ENCODE measurements at places on chromosomes 11 and 22.

DNA sequence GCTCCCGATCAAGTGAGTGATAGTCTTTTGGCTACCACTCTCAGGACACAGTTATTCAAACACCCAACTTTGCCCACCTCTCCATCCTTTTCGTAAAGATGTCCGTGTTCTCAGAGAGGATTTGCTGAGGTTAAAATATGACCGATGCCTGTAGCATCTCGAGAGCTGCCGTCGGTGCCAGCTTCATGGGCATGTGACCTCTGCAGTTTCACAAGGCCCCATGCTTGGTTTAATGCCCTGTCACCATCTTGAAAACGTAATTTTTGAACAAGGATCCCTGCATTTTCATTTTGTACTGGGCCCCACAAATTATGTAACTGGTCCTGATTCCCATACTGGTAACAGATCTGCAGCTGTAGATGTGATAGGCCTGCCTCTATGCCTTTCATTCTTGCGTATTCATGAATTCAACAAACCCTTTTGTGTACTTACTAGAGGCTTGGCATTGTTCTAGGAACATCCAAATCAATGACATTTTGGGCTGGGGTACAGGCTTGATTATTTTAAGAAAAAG lies 85.1 kb downstream of the BMAL1 start:
- H3K36me3 ChIP-seq, result peaks cover 3% of the 10 kb centered on the region
- no peak overlapping the region for H3K4me3 ChIP-seq
- peaks cover 2% of the 10 kb centered on the region for H3K4me1 ChIP-seq
- DNase-seq, result no peak
- no peaks in the 10 kb centered on the region for H3K27me3 ChIP-seq

GRCh38 chr11:1842149-1843097 lies 3.6 kb downstream of the TNNI2 start:
- H3K4me1 ChIP-seq, result no peaks in the 10 kb centered on the region
- H3K27ac ChIP-seq, result no peak overlapping the region
- no peak for DNase-seq
- H3K4me3 ChIP-seq, result peak overlapping the region; percentile 3
- H3K36me3 ChIP-seq, result no peaks in the 10 kb centered on the region

DNA sequence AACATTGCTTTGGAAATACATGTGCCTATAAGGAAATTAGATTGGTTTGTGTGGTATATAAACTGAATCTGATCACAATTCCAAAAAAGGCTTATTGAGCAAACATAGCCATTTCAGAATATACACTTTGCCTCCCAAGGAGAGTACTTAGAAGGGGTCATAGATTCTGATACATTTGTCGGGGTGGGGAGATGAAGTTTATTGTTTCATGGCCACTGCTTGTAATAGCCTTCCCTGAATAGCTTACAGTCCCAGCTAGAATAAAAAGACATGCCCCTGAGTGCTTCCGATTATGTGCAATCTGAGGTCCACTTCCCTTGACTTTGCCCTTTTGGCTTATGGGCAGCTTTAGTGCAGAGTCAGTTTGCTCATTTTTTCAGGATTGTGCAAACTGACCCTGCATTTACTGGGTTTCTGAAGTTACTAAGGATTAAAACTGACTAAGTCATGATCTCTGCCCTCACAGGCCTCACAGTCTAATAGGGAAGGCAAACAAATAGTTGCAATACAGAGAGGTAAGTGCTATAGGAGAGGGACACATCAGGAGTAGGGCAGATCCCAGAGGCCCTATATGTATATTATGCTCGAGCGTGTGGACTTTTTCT lies 184.2 kb downstream of the BLID start:
- H3K4me1 ChIP-seq, result no peaks in the 10 kb centered on the region
- H3K4me3 ChIP-seq, result no peak overlapping the region
- no peak for DNase-seq

DNA sequence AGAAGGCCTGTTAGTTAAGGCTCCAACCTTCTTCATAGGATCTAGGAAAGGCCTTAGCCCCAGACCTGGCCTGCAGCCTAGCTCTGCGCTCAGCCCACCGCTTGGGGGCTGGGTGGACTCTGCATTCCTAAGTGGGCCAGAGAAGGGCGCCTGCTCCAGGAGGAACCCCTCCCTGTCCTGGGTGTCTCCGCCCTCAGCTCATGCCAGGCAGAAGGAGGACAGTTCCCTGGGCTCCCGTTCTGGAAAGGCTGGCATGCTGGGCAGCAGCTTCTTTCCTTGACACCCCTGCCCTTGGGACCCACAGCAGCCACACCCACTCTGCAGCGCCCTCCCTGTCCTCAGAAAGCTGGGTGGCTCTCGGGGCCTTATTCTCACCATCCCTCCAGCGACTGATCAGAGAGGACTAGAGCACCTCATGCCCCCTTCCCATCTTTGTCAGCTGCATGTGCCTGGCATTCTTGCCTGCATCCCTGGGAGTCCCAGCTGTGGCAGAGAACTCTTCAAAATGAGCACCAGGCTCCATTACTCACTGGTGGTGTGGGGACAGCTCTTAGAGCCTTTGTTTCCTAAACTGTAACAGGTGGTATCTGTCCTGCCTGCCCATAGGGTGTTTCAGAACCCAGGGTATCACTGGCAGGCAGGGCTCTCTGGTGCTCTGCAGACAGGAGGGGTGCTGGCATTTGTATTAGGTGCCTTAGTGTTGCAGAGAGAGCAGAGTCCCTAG lies 20.3 kb upstream of the MYRF start:
- H3K4me3 ChIP-seq, result no peak overlapping the region
- no peak overlapping the region for H3K27ac ChIP-seq
- peaks cover 8% of the 10 kb centered on the region for H3K36me3 ChIP-seq

DNA sequence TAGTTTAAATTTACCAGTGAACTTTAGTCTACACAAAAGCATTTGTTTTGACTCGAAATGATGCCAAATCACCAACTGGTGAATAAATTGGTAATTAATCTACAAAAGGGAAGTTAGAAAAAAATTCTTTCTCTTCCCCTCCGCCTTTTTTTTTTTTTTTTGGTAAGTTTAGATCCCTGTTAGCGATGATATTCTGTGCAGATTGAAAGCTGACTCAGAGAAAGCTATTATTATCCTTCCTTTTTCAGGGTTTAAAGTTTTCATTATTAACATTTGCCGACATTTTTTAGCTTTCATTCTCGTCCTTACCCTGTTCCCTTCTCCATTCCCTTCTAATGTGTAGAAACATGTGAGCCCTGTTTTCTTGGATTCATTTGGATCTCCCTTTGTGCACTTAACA lies 16.8 kb upstream of the NUP160 start:
- no peak for DNase-seq
- H3K4me3 ChIP-seq, result no peak overlapping the region
- H3K36me3 ChIP-seq, result no peaks in the 10 kb centered on the region
- peaks cover 5% of the 10 kb centered on the region for H3K4me1 ChIP-seq

- H3K4me3 ChIP-seq, result no peak overlapping the region
- no peak overlapping the region for H3K27ac ChIP-seq
- no peaks in the 10 kb centered on the region for H3K27me3 ChIP-seq
Measured at GRCh38 chr11:110097459-110098012, 4.3 kb downstream of the ZC3H12C start.

- no peak overlapping the region for H3K4me3 ChIP-seq
- no peaks in the 10 kb centered on the region for H3K27me3 ChIP-seq
- H3K4me1 ChIP-seq, result no peaks in the 10 kb centered on the region
- H3K36me3 ChIP-seq, result no peaks in the 10 kb centered on the region
Measured at GRCh38 chr11:60711276-60711675, 11.9 kb downstream of the MS4A8 start.

DNA sequence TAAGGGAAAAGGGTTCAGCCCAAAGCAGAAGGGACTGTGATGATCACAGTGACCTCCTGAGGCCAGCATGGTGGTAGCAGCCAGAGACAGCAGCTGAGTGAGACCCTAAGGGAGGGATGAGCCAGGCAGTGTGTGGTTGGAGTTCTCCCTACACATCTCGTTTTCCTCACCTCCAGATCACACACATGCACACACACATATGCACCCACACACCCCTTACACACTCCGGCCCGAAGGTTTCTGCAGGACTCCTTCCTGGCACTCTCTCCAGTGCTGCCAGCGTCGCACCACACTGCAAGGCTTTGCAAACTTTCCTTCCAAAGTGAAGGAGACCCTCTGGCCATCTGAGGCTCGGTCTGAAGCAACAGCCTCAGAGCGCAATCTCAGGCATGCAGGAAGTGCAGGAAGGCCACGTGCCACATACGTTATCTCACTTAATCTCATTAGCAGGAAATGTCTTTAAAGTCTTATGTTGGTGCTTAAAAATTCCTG lies 26.9 kb upstream of the TP53I11 start:
- no peaks in the 10 kb centered on the region for H3K27me3 ChIP-seq
- H3K4me1 ChIP-seq, result peaks cover 11% of the 10 kb centered on the region
- peak; percentile 61 for DNase-seq
- H3K36me3 ChIP-seq, result no peaks in the 10 kb centered on the region
- peak overlapping the region; percentile 31 for H3K4me3 ChIP-seq

GRCh38 chr11:124474079-124474478 lies 28.6 kb upstream of the OR8B8 start:
- no peak overlapping the region for H3K27ac ChIP-seq
- H3K4me1 ChIP-seq, result no peaks in the 10 kb centered on the region
- H3K36me3 ChIP-seq, result no peaks in the 10 kb centered on the region
- no peaks in the 10 kb centered on the region for H3K27me3 ChIP-seq

DNA sequence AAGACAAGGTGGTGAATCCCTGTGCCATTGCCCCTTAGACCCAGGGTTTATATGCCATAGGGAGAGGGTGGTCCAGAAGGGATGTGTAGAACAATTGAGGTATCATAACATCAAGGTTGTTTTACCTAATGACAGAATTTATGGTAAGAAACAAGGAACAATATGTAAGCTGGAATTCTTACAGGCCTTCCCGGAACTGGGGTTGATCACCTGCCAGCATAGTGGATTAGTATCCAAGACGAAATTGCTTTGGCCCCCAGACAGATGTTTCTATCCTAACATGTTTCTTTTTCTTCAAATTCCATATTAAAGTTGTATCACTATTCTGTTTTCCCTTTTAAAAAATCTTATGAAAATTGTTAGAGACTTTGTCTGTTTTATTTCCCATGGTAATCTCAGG lies 343.8 kb upstream of the ANO3 start:
- no peaks in the 10 kb centered on the region for H3K36me3 ChIP-seq
- H3K27me3 ChIP-seq, result no peaks in the 10 kb centered on the region
- no peak overlapping the region for H3K4me3 ChIP-seq

- H3K27ac ChIP-seq, result peak overlapping the region; percentile 94
- H3K36me3 ChIP-seq, result no peaks in the 10 kb centered on the region
- peaks cover 38% of the 10 kb centered on the region for H3K4me1 ChIP-seq
- H3K27me3 ChIP-seq, result no peaks in the 10 kb centered on the region
- H3K4me3 ChIP-seq, result no peak overlapping the region
Measured at GRCh38 chr11:9759519-9760192, 95.8 kb downstream of the SWAP70 start.

GRCh38 chr22:29917052-29917902 lies 34.3 kb downstream of the MTMR3 start:
- H3K36me3 ChIP-seq, result no peaks in the 10 kb centered on the region
- H3K27ac ChIP-seq, result no peak overlapping the region
- H3K4me3 ChIP-seq, result no peak overlapping the region
- DNase-seq, result no peak
- no peaks in the 10 kb centered on the region for H3K27me3 ChIP-seq

GRCh38 chr11:79022265-79022664 lies 418.6 kb downstream of the TENM4 start:
- peaks cover 11% of the 10 kb centered on the region for H3K4me1 ChIP-seq
- H3K36me3 ChIP-seq, result no peaks in the 10 kb centered on the region
- no peak for DNase-seq
- no peaks in the 10 kb centered on the region for H3K27me3 ChIP-seq

DNA sequence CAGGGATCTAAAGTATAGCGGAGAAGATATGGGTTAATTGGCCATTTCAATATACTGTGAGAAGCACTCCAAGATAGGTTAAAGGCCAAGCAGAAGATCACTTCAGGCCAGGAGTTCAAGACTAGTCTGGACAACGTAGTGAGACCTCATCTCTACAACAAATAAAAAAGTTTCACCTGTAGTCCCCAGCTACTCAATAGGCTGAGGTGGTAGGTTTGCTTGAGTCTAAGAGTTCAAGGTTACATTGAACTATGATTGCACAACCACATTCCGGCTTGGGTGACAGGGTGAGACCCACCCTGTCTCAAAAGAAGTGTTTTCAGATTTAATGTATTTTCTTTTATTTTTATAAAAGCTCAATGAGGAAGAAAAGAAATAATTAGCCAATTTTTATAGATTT lies 25.4 kb downstream of the PATL1 start:
- no peak for DNase-seq
- H3K27me3 ChIP-seq, result no peaks in the 10 kb centered on the region
- no peaks in the 10 kb centered on the region for H3K4me1 ChIP-seq
- peaks cover 49% of the 10 kb centered on the region for H3K36me3 ChIP-seq
- H3K27ac ChIP-seq, result no peak overlapping the region
- no peak overlapping the region for H3K4me3 ChIP-seq

GRCh38 chr11:18523084-18523483 lies 3.7 kb downstream of the TSG101 start:
- DNase-seq, result peak; percentile 1
- H3K4me3 ChIP-seq, result no peak overlapping the region
- peaks cover 3% of the 10 kb centered on the region for H3K4me1 ChIP-seq
- no peaks in the 10 kb centered on the region for H3K27me3 ChIP-seq
- peaks cover 2% of the 10 kb centered on the region for H3K36me3 ChIP-seq

GRCh38 chr11:46417711-46418110 lies 26.1 kb upstream of the CHRM4 start:
- no peak overlapping the region for H3K27ac ChIP-seq
- DNase-seq, result no peak
- no peak overlapping the region for H3K4me3 ChIP-seq
- H3K36me3 ChIP-seq, result peaks cover 34% of the 10 kb centered on the region
- no peaks in the 10 kb centered on the region for H3K27me3 ChIP-seq
- H3K4me1 ChIP-seq, result no peaks in the 10 kb centered on the region

DNA sequence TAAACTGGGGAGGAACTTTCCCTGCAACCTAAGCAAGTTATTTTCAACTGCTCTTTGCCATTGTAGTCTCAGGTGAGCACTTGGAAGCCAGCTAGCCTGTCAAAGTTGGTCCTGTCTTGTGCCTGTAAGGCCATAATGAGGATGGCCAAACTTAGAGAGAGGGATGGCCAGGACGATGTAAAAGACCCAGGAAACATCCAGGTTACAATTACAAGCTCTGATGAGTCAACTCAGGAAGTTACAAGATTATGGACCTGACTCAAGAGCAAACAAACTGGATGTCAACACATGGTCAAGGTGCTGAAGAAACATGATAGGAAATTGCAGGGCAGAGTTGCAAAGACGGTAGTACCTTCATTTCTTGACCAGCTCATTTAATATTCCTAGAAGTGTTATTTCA lies 1.6 kb downstream of the GTPBP1 start:
- H3K27me3 ChIP-seq, result no peaks in the 10 kb centered on the region
- peak; percentile 55 for DNase-seq
- peaks cover 11% of the 10 kb centered on the region for H3K4me1 ChIP-seq
- no peak overlapping the region for H3K4me3 ChIP-seq

DNA sequence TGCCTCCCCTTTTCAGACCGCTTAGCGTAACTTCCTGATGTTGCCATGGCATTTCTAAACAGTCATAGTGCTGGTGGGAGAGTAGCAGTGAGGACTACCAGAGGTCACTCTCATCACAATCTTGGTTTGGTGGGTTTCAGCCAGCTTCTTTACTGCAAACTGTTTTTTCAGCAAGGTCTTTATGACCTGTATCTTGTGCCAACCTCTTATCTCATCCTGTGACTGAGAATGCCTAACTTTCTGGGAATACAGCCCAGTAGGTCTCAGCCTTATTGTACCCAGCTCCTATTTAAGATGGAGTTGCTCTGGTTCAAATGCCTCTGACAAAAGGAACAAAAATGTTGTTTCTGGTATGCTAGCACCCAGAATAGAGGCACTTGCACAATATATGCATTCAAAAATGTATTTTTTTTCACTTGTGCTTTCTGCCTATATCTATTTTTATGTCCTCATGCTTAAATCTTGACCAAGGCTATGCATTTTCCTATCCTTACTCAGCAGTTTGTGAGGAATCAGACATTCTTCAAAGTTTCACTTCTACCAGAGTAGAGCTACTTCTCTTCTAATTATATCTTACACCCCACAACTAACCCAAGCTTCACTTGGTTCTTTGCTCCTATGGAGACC lies 16.1 kb upstream of the OR51M1 start:
- no peaks in the 10 kb centered on the region for H3K27me3 ChIP-seq
- no peaks in the 10 kb centered on the region for H3K36me3 ChIP-seq
- no peak for DNase-seq
- H3K27ac ChIP-seq, result no peak overlapping the region
